Pancreas (tissue), 10 donors: ENCODE measurements at places on chromosomes 4 and X.
A peak's percentile ranks its signal among the peaks of the same experiment; 100 is the strongest.

DNA sequence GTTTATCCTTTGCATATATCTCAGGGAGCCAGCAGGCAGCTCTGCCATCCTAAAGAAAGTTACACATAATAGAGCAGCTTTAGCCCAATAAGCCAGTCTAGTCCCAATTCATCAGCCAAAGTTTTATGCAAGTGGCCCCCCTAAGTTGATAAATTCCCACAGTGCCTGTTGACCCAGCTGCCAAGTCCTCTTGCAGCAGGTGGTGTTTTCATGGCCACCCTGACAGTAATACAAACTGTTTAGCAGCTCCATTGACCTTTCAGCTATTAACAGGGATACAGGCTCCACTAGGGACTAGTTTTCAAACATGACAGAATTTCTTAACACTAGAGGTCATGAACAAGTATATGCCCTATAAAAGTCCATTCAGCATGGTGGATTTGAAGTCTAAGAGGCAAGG lies 77.5 kb downstream of the HHIP start:
- no peak for DNase-seq

DNA sequence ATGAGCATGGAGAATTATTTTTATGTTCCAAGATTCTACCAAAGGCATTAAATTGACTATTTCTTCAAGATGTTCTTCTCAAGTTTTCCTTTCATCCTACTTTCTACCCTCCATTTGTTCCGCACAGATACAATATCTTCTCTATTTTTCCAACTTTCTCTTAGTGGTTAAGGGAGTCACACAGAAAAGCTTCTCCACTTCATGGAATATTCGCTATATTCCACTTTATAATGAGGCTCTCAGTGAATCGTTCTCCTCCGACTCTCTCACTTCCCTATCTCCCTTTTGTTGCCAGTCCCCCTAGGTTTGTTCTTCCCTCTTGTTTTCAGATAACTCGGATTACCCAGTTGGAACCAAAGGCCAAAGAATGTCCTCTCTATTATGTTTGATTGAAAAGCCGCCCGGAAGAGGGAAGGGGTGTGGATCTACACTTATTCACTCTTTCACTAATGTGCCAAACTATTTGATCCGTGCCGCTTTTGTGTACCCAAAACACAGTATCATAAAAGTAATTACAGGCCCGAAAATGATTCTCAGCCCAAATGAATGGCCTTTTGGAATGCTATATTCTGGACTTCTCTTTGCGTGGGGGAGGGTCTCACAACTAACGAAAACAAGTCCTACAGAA lies 1.2 kb downstream of the SH3D19 start:
- DNase-seq = no peak

- no peak for DNase-seq
These were observed at the start of gene CLIC2 for GRCh38 chrX:155334486-155335336. Gene CLIC2, minus strand, starts transcription at chrX:155334614. Its CDS starts 187 bp downstream, at chrX:155334427.

DNA sequence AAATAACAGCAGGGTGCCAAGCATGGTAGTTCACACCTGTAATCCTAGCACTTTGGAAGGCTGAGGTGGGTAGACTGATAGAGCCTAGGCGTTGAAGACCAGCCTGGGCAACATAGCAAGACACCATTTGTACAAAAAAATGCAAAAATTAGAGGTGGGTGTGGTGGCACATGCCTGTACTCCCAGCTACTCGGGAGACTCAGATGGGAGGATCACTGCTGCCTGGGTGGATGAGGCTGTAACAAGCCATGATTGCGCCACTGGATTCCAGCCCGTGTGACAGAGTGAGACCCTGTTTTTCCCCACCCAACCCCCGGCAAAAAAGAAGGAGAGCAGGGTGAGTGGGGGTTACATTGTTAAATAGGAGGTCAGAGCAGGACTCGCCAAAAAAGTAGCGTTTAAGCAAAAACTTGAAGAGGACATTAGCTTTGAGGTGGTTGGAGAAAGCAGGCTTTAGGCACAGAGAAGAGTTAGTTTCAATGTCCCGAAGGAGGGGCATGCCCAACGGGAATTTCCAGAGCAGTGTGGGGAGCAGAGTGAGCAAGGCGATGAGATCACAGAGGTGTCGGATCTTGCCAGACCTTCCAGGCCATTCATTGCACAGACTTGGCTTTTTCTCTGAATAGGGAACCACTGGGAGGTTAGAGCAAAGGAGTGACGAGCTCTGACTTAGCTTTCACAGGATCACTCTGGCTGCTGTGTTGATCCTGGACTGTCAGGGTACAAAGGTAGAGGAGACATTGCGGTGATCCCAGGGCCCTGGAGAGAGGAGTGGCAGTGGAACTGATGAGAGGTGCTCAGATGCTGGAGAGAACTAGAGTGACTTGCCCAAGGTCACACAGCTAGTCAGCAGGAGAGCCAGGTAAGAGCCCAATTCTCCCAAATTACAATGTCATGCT lies 70.6 kb downstream of the TRAPPC11 start:
- no peak for DNase-seq

GRCh38 chr4:5385741-5386311 lies 322.5 kb downstream of the EVC2 start:
- DNase-seq = peak; percentile 12

- peak; percentile 21 for DNase-seq
These were observed 2.4 kb upstream of the AFF2 start for GRCh38 chrX:148498067-148498466.

GRCh38 chrX:82813671-82814078 lies 694.4 kb upstream of the POU3F4 start:
- no peak for DNase-seq

DNA sequence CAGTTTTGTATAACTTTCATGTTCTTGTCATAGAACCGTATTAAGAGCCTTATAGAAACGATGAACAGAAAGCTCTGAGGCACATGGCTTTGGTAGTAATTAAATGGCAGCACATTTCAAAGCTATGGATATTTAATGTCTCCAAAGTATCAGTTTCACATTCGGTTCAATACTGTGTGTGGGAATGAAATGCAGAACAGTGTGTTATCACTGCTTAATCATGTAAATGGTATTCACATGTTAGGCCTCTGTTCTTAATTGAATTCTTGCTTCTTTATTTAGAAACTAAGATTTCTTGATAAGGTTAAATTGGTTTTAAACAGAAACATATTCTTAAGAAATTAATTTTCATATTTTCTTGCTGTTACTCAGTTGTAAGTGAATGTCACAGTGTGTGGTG lies 701.0 kb upstream of the PITX2 start:
- no peak for DNase-seq

- no peak for DNase-seq
These were observed 12.6 kb upstream of the GABRE start for GRCh38 chrX:151987108-151987507.

GRCh38 chr4:11542952-11543351 lies 114.3 kb upstream of the HS3ST1 start:
- no peak for DNase-seq

DNA sequence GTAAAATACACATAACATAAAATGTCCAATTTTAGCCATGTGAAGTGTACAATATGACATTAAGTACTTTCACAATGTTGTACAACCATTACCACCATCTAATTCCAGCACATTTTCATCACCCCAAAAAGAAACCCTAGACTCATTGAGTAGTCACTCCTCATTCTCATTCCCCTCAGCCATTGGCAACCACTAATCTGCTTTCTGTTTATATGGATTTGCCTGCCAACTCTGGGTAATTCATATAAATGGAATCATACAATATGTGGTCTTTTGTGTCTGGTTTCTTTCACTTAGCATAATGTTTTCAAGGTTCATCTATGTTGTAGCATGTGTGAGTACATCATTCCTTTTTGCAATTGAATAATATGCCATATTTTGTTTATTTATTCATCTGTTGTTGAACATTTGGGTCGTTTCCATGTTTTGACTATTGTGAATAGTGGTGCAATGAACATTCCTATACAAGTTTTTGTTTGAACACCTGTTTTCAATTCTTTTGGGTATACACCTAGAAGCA lies 43.0 kb downstream of the EIF2S3 start:
- DNase-seq = no peak

DNA sequence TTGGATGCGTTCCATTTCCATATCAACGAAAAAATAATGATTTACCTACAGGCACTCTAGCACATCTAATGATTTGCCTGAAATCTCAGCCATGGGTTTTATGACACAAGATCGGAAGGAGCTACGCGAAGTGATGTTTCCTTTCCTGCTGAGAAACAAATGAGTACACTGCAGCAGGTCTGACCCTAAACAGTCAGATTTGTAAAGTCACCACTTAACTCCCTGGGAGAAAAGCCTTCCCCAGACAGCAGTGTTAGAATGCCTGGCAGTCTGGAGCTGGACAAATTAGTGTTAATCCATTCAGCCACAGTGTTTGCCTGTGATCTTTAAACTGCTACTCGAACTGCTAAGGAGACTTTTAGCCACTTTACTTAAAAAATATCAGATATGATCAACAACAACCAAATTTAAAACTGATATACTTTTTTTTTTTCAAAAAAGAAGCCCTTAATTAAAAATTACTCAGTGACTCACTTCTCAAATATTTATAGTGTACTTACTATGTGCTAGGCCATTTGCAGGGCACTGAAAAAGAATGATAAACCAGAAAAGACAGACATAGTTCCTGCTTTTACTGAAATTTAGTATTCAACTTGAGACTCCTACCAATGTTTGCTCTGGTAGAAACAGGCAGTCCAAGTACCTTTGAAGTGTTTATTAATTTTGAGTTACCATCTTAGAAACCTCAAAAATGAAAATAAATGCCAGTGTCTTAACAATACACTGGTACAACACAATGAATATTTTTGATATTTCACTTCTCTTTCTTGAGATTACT lies 104.5 kb downstream of the SHISA3 start:
- no peak for DNase-seq

GRCh38 chr4:28402751-28403150 lies 1542.1 kb downstream of the STIM2 start:
- DNase-seq = no peak

- DNase-seq = peak; percentile 89
These were observed at the start of the genes AIMP1 and TBCK for GRCh38 chr4:106315968-106316772. Gene AIMP1, plus strand, starts transcription at chr4:106316550. Its CDS starts 8,460 bp downstream, at chr4:106325010. Gene TBCK, minus strand, starts transcription at chr4:106316209. Its CDS starts 7,249 bp downstream, at chr4:106308960.

DNA sequence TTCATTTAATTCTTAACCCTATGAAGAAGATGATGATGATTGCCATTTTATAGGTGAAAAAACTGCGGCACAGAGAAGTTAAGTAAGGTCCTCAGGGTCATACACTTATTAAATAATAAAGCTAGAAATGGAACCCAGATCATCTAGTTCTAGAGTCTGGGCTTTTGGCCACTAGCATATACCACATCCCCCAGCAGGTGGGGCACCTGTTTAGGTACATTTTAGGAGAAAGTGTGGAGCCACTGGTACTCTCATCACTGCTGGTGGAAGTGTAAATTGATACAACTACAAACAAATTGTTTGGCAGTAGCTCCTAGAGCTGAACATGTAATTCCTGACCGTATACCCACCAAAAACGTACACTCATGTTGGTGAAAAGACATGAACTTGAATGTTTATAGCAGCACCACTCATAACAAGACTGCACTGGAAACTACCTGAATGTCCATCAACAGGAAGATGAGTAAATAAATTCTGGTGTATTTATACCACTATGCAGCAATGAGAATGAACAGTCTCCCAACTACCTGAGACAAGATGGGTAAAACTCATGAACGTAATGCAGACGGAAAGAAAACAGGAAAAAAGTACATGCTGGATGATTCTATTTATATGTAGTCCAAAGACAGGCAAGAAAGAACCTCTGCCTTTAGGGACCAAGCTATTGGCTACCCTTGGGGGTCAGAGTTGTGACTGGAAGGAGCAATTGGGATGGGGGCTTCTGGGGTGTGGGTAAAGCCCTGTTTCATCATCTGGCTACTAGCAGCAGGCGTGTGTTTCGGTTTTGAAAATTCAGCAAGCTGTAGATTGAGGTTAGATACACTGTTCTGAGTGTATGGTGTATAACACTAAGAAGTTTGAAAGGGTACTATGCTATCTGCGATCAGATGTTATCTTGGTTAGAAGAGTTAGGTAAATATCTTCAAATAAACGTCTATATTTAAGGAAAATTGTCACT lies 72.3 kb upstream of the ADGRG2 start:
- no peak for DNase-seq

DNA sequence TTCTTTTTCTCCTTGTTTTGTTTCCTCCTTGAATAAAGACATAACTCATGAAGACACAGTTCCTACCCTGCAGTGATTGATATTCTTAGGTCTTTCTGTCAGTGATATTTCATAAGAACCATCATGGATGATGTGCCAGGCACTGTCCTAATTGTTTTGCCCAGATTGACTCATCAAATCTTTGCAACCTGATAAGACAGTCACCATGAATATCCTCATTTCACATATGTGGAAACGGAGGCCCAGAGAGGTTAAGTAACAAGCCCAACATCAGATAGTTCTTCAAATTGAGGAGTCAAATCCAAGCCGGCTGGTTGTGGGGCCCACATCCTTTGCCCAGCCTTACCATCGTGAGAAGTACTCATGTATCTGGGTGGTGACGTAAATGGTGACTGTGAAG lies 69.9 kb downstream of the SEL1L3 start:
- DNase-seq = no peak

GRCh38 chr4:17781300-17782287 lies at the start of gene FAM184B:
Gene FAM184B, minus strand, starts transcription at chr4:17781621. Its CDS starts 322 bp downstream, at chr4:17781299.
- DNase-seq = no peak

DNA sequence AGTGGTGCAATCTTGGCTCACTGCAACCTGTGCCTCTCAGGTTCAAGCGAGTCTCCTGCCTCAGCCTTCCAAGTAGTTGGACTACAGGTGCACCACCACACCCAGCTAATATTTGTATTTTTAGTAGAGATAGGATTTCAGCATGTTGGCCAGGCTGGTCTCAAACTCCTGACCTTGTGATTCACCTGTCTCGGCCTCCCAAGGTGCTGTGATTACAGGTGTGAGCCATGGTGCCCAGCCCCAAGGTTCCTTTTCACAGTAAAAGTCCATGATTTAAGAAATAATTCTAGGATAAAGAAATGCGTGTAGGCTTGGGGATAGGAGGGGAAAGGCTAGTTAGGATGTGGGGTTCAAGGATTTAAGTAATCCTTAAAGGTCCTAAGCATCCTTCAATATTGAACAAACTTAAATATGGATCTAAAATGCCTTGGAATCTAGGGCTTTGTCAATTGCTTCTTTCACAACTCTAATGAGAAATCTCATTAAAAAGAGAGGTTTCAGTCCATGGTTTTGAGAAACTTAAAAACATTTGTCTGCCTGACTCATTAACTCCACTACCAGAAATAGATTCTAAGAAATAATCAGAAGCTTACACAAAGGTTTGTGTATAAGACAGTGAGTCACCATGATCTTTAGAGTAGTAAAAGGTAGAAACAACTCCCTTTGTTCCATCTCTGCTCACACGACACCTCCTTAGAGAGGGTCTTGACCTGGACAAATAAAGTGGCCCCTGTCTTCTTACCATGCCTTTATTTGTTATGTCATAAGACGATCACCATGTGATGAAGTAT lies 203.2 kb downstream of the PTTG2 start:
- peak; percentile 37 for DNase-seq

GRCh38 chr4:143554728-143555597 lies 41.5 kb downstream of the SMARCA5 start:
- no peak for DNase-seq
